Activated CD4-positive, alpha-beta T cell treated with anti-CD3 and anti-CD28 coated beads for 4 hours (primary cell): ENCODE measurements at places on chromosomes 5 and 9.

DNA sequence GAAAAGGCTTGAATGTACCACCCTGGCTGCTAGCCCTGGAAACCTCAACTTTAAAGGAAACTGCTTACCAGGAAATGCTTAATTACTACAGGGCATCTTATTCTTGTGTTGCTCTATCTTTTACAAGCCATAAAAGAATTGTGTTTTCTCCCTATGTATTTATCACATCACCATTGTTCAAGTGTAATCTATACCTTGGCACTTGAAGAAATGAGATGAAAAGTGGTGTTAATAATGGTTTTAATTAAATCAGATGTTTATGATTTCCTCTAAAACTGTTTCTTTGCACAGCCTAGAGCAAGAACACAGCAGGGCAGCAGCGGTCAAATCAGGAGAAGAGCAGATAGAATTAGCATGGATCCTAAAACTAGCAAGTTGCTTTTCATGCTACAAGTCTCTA, 131.8 kb upstream of the RGMB start:
- no peak for DNase-seq

DNA sequence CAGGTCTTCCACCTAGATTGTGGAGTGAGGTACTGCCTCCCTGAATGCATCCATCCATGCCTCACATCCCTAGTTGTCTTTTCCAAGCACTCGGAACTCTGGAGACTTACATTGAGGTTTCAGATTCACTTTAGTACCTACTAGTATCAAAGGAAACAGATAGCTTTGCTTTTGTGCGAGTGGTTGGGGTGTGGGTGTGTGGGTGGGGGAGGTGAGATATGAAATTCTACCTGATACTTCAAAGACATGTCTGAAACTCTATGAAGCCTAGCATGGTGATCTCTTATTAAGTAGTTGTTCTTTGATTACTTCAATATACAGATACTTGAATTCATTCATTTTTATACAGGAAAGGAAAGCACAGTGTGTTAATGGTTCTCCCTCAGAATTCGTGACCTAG, 64.4 kb downstream of the MCCC2 start:
- peak; percentile 26 for DNase-seq

DNA sequence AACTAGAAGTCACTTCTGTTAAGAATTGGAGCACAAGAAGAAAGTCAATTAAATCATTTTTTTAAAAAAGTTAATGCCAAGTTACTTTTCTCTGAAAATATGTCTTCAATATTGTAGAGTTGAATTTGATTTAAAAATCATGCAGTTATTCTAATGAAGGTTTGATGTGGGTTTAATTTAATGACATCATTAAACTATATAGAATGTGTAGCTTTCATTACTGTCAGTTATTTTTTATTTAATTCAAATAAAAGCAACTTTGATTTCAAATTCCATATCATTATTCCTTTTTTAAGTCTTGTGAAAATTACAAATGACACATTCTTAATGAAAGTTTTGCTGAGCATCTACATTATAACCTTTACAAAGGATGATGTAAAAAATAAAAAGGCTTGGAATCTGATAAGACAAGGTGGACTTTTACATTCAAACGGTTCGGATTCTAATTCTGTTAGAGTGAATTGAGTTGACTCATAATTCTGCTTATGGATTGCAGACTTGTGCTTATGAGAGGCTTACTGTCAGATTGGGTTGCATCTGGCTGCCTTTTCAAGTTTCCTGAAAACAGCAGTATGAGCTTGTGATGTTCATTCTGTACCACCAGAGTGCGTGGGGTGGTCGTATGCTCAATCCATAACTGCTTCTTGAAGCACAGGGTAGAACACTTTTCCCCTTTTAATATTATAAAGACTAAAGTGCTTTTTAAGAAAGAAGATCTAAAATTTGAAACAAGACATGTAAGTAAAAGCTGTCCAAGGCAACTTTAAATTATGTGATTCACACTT, 253.0 kb upstream of the ARRDC3 start:
- DNase-seq = no peak

DNA sequence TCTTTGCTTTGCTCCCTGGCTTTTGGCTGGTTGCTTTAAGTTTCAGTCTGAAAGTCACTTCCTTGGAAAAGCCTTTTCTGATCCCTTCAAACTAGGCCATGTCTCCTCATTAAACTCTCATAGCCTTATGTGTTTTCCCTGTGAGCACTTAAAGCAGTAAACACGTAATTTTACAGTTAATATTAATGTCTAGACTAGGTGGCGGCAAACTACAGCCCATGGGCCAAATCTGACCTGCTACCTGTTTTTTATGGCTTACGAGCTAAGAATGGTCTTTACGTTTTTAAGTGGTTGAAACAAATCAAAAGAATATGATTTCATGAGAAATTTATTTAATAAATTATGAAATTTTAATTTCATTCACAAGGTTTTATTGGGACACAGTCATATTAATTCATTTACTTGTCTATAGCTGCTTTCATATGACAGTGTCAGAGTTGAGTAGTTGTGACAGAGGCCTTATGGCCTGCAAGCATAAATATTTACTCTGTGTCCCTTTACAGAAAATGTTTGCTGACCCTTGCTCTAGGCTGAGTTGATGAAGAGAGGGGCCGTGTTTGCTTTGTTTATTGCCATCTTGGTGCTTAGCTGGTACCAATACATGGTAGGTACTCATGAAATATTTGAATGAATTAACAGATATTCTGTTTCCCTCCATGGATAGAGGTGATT, 7.4 kb downstream of the SLC44A1 start:
- no peak for DNase-seq

DNA sequence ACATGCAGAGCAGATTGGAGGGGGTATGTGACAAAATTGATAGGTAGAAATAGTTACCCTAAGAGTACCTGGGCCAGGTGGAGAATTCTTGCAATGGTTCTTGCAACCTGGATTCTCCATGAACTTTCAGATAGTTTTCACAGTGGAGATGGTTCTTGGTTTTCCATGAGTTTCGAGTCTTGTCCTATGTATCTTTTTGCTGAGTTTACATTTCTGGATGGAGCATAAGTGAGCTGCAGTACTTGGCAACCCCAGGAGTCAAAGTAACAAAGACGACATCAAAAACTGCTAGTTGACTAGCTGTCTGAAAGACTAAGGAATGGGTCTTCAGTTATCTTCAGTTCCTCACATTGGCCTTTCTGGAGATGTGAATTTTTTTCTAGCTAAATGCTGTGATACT, 196.6 kb upstream of the RAD23B start:
- DNase-seq = no peak
